ENCODE measurements at places on chromosomes 7 and 10.

DNA sequence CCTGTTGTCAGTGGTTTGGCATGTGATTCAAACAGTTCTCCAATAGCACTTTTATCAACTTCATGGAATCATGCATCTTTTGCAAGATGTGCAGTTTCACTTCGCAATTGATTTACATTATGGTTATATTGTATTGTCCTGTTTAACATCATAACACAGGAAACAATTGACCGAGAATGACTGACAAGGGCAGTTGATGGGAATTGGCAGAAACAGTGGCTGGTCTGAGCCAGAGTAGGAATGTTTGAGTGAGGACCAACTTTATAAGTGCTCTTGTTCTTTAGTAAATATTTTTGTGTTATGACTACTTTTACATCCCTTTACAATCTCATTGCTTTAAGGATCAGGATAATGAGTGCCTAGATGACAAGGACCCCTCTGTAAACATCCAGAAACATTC is 2.2 kb downstream of the KLHL7 start:
- no peak for DNase-seq

- DNase-seq = peak; percentile 67
Observed at GRCh38 chr7:3482147-3482921, 181.3 kb downstream of the SDK1 start.

DNA sequence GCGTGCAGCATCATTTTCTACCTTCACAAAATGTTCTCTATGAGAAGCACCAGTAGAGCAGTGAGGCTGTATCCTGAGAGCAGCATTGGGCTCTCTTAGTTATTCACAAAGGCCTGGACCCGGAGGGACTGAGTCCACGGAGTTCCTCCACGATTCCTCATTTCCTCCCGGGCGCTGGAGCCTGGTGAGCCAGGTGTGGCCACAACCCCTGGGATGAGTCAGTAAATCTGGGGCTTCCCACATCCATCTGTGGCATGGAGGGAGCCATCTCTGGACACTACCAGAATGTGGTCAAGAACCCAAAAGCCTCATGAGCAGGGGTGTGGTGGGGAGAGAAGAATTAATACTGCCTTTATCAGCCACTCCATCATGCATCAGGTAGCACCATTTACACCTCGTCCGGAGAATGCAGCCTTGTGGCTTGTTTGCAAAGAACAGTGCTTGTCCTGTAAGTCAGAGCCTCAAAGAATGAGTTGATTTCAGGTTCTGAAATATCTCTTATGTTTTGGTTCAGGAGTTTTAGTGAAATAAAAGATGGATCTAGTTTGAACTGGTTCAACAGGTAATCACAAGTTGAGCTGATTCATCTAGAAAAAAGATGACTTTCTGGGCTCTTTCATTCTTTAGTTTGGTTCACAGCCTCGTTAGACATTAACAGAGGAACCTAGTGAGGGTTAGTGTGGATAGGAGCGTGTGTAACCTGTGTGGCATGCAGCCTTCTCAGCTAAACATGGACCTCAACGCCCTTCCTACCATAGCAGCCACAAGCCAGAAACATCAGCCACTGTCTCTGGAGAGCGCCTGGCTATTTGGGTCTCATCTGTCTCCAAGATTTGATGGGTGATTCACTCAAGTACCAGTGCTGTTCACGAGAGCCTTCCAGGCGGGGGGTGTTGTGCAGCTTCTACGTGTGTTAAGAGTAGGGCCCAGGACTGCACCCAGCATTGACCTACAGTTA is 95.2 kb downstream of the WDR37 start:
- no peak for DNase-seq

- DNase-seq = peak; percentile 69
Observed at GRCh38 chr7:93461350-93461749, 113.2 kb downstream of the CALCR start.

DNA sequence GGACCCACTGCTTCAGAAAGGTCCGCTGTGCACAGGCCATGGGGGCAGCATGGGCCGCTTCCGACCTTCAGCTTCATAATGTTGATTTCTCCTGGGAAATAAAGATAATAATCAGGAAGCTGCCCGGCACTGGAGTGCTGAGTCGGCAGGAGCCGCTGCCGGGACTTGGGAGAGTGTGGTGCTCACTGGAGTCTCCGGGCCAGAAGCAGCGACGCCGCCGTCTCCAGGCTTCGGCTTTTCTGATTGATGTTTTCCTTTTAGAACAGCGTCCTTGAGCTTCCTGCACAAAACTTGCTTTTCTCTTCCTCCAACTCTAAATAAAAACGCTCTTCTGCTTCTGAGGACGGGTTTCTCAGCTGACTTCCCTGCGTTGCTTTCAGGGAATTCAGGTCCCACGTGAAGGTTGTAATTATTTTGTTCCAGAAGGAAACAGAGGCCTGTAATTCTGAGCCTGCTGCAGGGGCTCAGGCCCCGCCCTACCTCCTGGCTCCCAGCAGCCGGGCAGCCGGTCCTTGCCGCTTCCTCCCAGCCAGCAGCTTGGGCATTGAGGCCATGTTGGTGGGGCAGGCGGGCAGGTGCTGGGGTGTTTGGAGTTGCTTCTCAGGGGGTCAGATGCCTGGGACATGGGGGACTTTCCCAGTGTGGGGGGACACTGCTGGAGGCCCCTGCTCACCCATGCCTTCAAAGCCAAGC is 14.7 kb downstream of the PWWP2B start:
- DNase-seq = no peak

- no peak for DNase-seq
Observed at GRCh38 chr7:155972651-155973390, 160.6 kb upstream of the SHH start.

DNA sequence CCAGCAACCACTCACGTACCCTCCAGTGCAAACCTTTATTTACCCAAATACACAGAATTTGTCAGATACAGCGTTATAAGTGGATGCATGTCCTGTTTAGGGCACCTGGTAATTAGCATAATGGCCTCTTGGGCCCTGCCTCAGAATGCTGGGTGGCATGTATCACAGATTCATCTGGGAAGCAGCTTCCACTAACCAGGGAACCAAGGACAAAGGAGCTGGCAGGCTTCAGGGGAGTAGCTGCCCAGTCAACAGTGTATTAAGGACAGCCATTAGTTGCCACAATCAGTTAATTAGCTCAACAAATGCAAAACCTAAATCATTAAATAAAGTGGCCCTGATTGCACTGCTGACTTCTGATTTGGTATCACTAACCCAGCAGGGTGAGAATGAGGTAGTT is 105.7 kb downstream of the RAPGEF5 start:
- DNase-seq = no peak

DNA sequence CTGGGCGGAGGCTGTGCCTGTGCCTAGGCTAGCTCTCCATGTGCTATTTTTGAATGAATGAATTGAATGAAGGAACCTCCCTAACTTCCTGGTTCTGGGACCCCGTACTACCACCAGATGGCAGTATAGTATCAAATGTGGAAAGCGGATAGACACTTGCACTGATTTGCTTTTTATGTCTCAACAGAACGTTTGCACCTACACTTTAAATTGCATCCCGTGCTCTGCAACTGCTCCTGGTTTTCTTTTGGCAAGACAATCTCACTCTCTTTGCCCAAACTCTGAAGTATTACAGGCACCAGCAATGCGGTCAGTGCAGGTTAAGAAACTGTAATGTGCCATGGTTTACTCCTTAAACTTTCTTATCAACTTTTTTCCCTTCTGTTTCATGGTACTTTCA is 6.5 kb downstream of the FZD8 start:
- peak; percentile 55 for DNase-seq

- DNase-seq = no peak
Observed at GRCh38 chr7:147510923-147511322, 1079.6 kb upstream of the C7orf33 start.

GRCh38 chr10:114174695-114175188 is 739 bp upstream of the CCDC186 start:
- peak; percentile 44 for DNase-seq

- no peak for DNase-seq
Observed at GRCh38 chr10:3054183-3054850, 13.0 kb upstream of the PFKP start.

GRCh38 chr10:71453186-71453585 is 56.5 kb downstream of the CDH23 start:
- no peak for DNase-seq

DNA sequence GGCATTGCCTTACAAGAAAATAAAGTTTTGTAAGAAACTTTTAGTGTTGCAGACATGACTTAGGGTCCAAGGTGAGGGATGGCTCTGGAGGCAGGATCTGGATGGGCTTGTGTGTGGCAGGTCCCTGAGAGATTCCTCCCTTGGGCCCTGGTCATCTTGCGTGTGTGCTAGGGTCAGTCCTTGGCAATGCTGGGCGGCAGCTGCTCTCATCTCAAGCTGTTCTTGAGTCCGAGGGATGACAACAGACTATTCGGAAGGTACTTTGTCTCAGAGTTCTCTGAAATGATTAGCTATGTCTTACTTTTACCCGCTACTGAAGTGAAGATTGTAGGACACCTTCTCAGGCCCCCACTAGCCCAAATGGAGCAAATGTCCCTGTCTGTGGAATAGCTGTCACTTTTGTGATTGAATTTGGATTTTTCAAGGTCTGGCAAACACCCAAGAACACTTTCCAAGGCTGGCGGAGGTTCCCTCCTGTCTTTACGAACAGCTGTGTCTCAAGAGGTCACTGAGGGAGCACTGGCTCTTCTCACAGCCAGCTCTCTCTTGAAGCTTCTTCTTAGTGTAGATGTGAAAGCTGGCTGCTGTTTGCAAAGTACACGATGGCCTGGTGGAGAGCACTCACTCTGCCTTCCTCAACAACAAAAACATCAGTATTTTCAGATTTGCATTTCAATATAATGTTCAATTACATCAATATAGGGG is 253.6 kb downstream of the STK31 start:
- DNase-seq = no peak

- DNase-seq = no peak
Observed at GRCh38 chr10:132590094-132590751, 52.6 kb downstream of the INPP5A start.

DNA sequence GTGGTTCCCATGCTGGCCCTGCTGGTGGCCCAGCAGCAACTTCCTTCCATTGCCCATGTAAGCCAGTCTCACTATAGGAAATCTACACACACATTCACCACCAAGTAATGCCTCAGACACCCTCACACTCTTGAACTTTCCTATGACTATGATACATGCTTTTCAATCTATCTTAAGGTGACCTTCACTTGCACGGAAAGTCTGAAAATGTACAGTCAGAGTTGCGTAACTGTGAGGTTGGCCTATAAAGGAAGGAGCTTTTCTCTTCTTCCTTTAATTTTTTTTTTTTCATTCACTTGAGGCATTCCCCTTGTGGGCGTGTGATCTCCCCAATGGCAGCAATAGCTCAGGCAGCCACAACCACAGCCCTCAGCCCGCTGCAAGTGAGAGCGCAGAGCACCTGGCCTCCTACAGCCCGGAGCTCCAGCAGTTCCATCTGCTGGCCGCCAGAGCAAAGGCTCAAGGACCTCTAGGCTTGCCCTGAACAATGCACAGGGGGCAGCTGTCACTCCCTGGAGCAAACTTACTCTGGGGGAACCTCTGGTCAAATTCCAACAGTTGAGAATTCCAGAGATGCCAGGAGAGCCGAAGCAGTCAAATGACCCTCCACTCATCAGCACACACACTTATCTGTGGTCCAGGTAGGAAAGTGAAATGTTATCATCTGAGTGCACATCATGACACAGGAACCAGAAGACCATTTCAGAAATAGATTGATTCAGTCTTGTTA is 123.1 kb upstream of the ADO start:
- DNase-seq = no peak

GRCh38 chr10:78541481-78542140 is 507.9 kb downstream of the RPS24 start:
- DNase-seq = no peak

GRCh38 chr7:135681762-135682161 is 19.4 kb downstream of the STMP1 start:
- DNase-seq = no peak

DNA sequence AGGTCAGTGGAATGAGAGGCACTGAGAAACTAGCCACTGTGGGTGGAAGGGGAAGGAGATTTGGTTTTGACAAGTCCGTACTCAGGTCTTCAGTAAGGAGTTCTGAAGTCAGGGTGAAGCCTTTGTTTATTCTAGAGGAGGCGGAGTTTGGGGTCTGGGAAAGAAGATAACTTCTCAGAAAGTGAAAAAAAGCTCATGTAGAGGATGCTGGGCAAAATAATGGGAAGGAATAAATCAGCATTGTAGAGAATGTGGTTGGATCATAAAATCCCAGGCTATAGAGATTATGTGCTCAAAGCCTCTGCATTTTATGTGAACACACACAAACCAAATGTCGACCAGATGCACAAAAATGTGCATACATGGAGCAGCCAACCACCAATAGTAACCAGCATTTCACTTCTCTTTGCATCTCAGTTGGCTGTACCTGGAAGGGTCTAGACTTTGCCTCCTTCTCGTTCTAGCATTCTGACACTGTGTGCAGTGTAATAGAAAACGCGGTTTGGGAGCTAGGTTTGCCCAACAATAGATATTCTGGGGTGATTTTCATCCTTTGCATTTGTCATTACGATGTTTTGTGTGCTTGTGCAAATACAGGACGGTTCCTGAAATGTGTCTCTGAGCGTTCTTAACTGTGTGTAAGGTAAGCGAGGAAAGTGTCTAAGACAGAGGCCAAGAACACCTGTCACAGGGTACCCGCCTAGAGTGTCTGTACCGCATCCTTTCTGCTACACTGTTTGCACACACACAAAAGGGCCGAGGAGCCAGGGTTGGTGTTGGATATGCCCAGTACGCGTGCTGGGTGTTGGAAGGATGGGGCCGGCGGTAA is 603 bp upstream of the HECW1 start:
- no peak for DNase-seq

- no peak for DNase-seq
Observed at GRCh38 chr10:93579089-93579488, 12.6 kb downstream of the FFAR4 start.

GRCh38 chr7:37740398-37740797 is 56.8 kb downstream of the GPR141 start:
- no peak for DNase-seq

DNA sequence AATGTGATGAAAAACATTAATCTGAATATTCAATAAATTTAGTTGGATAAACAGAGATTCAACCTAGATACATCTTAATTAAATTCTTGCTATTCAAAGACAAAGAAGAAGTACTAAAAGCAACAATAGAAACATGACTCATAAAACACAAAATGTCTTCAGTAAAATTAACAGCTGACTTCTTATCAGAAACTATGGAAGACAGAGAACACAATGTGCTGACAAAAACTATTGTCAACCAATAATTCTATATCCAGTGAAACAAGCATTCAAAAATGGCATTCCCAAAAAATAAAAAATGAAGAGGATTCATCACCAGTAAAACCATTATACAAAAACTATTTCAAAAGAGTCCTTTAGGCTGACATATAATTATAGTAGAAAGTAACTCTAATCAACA is 400.5 kb upstream of the SORCS1 start:
- DNase-seq = no peak

- no peak for DNase-seq
Observed at GRCh38 chr7:133252506-133252857, 396 bp upstream of the EXOC4 start.

- DNase-seq = no peak
Observed at GRCh38 chr10:20443094-20443493, 454.0 kb downstream of the NEBL start.

DNA sequence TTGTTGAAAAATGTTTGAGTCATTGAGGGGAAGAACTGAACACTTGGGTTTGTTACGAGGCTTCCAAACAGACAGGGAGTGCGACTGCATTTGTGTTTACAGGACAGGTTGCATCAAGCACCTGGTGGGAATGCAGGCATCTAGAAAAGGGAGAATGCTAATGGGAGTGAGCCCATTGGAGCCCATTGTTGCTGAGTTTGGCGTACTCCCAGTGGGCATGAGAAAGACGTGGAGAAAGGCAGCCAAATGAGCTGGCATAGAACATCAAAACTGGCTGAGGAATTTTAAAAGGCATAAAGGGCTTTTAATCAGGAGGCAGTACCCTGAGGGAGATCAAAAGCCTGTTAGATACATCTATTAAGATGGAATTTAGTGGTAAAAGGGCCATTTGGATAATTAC is 171.6 kb upstream of the NPSR1 start:
- no peak for DNase-seq

Data from NCI-H2081 (cell line).